ENCODE measurements at places on chromosomes 7 and 10. TPM values are rescaled to one million over a fixed set of nuclear protein-coding genes. Genes with fewer than 3 reads are reported as not detected.

DNA sequence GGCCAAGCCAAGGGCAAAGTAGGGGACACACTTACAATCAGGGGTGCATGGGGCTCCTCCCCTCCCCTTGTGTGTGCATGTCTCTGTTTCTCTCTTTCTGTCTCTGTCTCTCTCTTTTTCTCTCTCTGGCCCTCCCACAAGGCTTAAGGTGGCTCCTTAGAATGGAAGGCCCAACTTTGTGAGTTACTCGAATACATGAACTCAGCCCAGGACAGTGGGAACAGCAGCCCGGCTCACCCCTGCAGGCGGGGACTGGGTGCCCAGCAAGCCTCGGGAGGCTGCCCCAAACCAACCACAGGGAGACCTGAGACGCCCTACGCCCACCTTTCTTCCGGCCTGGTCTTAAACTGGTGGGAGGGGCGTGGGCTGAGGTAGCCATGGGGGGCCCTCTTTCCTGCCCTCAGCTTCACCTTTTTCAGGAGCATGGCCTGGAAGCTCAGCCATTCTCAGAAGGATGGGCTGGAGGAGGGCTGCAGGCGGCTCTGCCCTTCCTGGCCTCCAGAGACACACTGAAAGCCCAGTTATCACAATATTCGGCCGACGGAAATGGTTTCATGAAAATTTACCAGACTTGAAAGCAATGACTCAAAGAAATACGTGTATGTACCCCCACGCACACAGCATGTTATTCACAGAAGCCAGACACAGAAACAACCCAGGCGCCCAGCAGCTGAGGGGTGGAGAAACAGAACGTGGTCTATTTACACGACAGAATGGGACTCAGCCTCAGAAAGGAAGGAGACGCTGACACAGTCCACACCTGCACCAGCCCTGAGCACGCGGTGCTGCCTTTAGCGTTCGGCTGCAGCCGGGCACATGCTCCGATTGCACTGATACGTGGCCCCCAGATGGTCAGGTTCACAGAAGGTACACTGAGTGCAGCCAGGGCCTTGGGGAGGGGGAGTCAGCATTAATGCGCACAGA lies 229.5 kb downstream of the PTPRN2 start:
- no peak for DNase-seq

DNA sequence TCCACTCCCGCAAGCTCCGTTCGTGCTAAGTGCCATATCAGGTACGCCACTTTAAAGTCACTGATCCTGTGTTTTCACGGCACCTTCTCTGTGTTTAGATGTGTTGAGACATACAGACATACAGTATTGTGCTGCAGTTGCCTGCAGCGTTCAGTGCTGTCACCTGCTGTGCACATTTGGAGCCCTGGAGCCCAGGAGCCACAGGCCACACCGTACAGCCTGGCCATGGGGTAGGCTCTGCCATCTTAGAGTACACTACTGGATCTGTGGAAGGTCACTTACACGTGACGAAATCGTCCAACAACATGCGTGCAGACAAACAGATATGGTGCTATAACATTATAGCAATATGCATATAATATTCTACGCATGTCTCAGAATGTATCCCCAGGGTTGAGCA lies 111.3 kb downstream of the ELFN1 start:
- no peak for DNase-seq

- DNase-seq = no peak
Observed at GRCh38 chr7:96786261-96786997, 76.8 kb upstream of the SEM1 start.

- no peak for DNase-seq
Observed at GRCh38 chr7:66250711-66251110, 45.6 kb downstream of the TPST1 start.

GRCh38 chr10:84805149-84805548 lies 476.8 kb downstream of the CCSER2 start:
- DNase-seq = no peak

- DNase-seq = no peak
Observed at GRCh38 chr10:91416339-91416855, 6.3 kb downstream of the HECTD2 start.

DNA sequence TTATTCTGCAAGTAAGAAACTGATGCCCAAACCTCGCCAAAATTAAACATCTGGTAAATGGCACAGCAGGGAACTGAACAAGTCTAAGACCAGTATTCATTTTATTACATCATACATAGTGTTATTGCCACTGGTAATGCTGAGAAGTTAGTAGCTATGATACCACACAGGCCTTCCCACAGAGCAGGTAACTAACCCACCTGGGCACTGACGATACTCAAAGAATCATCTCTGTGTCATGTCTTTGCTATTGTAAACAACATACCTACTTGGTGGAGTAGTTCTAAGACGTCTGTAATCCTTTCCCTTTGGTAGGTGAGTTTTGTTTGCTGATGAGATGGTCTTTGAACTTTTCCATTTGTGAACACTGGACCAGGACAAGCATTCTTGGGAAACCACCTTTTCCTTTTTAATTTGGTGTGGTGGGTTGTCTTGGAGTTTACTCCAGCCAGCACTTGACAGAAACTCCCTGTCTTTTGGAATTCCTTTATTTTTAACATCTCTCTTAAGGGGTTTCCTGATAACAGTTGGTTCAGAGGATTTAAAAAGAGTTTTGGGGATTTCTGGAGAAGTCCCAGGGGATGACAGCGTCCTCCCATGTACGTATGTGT lies 40.9 kb downstream of the PDSS1 start:
- no peak for DNase-seq

- DNase-seq = no peak
Observed at GRCh38 chr7:43694399-43694748, 34.9 kb downstream of the COA1 start.

- no peak for DNase-seq
Observed at GRCh38 chr10:48751730-48752129, 67.1 kb downstream of the WDFY4 start.

GRCh38 chr10:47366181-47366631 lies 17.9 kb downstream of the ZNF488 start:
- no peak for DNase-seq

- DNase-seq = no peak
Observed at GRCh38 chr7:40595129-40595528, 460.3 kb downstream of the SUGCT start.

GRCh38 chr7:145016068-145016467 lies 180.2 kb upstream of the TPK1 start:
- DNase-seq = no peak

GRCh38 chr7:55369427-55370400 lies 4.6 kb downstream of the LANCL2 start:
- no peak for DNase-seq

GRCh38 chr7:99831595-99831994 lies 3.8 kb downstream of the CYP3A43 start:
- DNase-seq = no peak

GRCh38 chr10:35789996-35790395 lies 147.9 kb upstream of the FZD8 start:
- DNase-seq = no peak

DNA sequence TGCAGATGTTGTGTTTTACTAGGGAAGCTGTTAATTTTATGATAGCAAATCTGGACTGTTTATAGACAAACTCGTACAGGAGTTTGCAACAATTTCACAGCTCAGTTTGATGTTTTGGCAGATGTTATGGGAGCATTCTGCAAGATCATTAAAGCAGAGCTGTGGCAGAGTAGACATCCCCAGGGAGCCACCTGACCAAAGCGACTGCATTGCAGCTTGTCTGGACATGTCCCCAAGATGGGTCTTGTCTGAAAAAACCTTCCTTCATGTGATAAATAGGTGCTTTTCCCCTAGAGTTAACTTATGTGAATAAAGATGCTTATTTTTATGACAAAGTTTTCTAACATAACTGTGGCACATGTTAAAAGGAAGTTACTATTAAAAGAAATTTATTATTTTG lies 91.2 kb upstream of the GPR141 start:
- no peak for DNase-seq

DNA sequence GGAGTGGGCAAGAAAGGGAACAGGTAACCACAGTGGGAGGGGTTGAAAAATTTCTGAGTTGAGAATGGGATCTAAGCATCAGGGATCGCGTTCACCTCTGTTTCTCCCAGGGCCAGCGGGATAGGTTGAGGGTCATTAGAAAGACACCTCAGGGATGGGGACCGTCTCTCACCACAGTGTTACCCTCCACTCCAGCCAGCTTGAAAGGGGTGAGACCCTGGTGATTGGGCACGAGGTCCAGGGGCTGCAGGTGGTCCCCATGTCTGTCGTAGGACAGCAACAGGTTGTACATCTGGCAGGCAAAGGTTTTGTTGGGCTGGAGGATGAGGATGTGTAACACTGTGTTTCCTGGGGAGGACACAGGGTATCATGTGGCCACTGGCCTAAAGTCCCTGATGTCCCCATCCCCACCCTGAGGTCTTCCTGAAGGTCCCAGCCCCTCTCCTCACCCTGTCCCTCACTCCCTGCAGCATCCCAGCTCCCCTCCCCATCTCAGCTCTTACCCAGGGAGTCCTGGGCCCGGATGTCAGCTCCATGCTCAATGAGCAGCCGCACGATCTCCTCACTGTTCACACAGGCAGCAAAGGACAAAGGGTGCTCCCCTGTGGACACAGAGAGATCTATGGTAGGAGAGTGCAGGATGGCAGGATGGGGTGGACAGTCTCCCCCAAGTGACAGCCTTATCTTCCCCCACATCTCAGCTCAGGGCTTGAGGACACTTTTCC lies 9.1 kb downstream of the TRPV6 start:
- DNase-seq = no peak

- peak; percentile 27 for DNase-seq
Observed at GRCh38 chr10:96673318-96674099, 46.8 kb downstream of the PIK3AP1 start.

DNA sequence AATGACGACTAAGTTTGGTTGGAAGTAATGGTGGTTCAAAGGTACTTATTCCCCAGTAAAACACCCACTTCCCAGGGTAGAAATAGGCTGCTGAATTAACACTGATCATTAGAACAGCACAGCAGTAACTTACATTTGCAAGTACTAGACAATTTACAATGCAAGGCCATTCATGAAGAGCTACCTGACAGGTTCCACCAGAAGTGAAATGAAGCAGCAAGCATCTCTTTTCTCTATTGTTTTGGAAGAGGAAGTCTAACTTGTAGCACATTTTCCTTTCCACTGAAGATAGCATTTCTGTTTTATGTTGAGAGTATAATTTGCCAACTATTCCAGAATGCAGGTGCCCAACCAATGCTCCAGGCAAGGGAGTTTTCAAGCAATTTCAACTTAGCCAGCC lies 145.9 kb downstream of the CREB5 start:
- no peak for DNase-seq

DNA sequence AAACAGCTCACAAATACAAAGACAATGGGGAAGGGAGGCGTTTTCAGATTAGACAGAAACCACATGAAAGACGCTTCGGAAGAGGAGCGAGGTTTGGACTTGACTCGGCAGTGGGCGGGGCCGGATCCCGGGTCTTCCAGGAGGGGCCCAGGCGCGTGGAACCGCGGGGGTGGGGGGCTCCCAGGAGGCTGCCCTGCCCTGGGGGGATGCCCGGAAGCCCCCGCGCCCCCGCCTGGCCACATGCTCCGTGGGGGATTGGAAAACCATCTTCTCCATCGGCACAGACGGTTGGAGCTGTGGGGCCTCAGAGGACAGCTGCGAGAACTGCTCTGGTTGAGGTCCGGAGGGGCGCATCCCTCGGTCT lies 186.0 kb upstream of the SHH start:
- no peak for DNase-seq

DNA sequence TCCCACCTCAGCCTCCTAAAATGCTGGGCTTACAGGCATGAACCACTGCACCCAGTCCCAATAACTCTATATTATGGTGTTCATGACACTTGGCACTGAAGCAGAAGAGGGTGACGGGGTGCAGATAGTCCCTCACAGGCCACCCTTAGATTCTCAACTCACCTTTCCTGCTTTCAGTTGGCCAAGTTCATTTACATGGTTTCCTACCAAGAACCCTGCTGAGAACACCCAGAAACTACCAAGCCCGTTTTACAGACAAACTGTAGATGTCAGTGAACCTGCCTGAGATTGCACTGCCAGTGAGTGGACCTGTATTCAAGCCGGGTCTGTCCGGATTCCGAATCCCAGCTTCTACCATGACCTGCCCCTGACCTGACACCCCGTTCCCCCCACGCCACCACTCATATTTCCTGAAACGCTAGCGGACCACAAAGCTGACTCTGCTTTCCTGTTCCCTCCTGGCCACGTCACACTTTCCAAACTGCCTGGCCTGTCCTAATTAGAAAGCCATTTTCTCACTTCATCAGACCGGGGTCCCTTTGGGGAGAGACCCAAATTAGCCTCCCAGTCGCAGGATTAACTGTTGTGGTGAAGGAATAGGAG lies 17.3 kb downstream of the GRID2IP start:
- no peak for DNase-seq

DNA sequence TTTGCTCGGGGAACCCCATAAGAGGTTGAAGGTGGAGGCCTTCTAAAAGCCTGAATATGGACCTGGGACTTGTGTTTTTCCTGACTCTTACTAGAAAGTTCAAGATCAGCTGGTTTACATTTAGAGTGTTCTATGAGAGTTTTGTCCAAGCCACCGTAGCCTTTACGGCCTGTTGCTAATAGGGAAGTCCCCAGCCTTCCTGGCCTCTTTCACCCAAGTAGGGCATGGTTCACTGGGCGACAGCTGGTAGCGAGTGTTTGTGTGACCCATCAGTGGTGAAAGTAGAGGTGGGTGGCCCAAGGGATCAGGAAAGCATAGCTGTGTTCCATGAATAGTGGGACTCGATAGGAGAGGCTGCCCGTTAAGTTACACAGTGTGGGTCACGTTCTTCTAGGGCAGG lies 60.1 kb downstream of the RABGEF1 start:
- no peak for DNase-seq

- no peak for DNase-seq
Observed at GRCh38 chr7:132298790-132299189, 277.5 kb downstream of the PLXNA4 start.

DNA sequence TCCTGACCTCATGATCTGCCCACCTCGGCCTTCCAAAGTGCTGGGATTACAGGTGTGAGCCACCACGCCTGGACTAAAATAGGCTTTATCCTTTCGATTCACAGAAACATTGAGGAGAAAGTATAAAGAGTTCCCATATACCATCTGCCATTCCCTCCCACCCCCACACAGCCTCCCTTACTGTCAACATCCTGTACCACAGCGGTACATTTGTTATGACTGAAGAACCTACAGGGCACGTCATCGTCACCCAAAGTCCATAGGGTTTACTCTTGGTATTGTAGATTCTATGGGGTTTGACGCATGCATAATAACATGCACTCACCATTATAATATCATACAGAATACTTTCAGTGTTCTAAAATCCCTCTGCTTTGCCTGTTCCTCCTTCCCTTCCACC lies 28.0 kb downstream of the ARL5B start:
- DNase-seq = no peak

The FEZF1 gene
- not detected for total RNA-seq

The GSTK1 gene
- 59.5 TPM for total RNA-seq

The EPHB6 gene
- total RNA-seq = 2.5 TPM

The PRKCQ gene
- total RNA-seq = 31.0 TPM

The KIN gene
- total RNA-seq = 1.7 TPM

The RET gene
- total RNA-seq = 0.51 TPM

The STN1 gene
- 20.4 TPM for total RNA-seq

The TMEM140 gene
- 130 TPM for total RNA-seq

The SNCG gene
- total RNA-seq = 9.9 TPM

The C7orf33 gene
- not detected for total RNA-seq

The CYP3A7 gene
- 0.26 TPM for total RNA-seq

The LRRC17 gene
- 2.5 TPM for total RNA-seq
